Germinal center (tissue), 1 donor: ENCODE measurements at places on chromosomes 16 and 17.

GRCh38 chr17:44522883-44523671, 19.9 kb upstream of the GPATCH8 start:
- DNase-seq: peak; percentile 56

DNA sequence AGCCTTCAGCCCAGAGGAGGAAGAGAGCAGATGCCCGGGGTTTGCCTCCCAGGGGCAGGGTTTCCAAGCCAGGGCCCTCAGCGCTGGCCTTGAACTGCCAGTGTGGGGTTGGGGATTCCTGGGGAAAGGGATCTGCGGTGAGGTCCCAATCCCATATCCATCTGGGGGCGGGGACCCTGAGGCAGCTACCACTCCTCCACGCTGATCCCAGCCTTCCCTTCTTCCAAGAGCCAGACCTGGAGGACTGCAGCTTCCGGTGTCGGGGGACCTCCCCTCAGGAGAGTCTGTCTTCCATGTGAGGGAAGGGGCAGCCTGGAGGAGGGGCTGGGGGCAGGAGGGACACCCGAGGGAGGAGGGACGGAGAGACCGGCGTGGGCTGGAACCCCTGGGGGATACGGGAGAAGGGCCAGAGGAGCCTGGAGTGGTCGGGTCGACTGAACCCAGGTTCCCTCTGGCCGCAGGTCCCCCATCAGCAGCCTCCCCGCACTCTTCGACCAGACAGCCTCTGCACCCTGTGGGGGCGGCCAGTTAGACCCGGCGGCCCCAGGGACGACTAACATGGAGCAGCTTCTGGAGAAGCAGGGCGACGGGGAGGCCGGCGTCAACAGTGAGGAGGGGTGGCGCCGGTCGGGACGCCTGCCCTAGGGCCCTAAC, 10.7 kb upstream of the CISD3 start:
- no peak for DNase-seq

- no peak for DNase-seq
Observed at GRCh38 chr17:4657678-4658077, 16.2 kb upstream of the ALOX15 start.

DNA sequence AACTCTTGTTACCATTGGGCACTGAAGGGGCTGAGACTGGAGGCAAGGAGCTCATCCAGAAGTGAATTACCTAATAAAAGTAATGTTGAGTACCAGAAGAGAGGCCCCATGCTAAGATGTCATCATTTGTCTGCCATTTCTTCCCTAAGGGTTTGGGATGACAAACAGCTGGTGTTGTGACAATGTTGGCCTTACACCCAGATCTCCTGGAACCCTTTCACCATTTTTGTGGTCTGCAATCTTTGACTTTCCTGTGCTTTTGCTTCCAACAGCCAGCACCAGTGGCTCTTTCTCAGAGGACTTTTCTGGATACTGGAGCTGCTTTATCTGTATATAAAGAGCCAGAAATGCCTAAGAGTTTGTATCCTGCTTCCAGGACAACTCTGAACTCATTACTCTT, 84.1 kb downstream of the SHISA9 start:
- no peak for DNase-seq

GRCh38 chr16:15942931-15943690, 6.3 kb upstream of the ABCC1 start:
- DNase-seq: peak; percentile 56
